ENCODE measurements at places on chromosomes 5 and 9. TPM values are rescaled to one million over a fixed set of nuclear protein-coding genes. Genes with fewer than 3 reads are reported as not detected.

ADAMTS13 gene
- total RNA-seq: 2.4 TPM

FPGS gene
- 33.7 TPM for total RNA-seq

NOTCH1 gene
- total RNA-seq: 28.2 TPM

EQTN gene
- 1.9 TPM for total RNA-seq

PARP8 gene
- total RNA-seq: 39.1 TPM

ELOVL7 gene
- 4.6 TPM for total RNA-seq

GPR21 gene
- 5.6 TPM for total RNA-seq

GDNF gene
- 0.40 TPM for total RNA-seq

PCDHGA7 gene
- total RNA-seq: 6.1 TPM

LCN12 gene
- total RNA-seq: 4.1 TPM

CTXN3 gene
- 19.9 TPM for total RNA-seq
